ACHN (cell line): ENCODE measurements at places on chromosomes 11 and 22.

GRCh38 chr11:72789493-72790131, 4.2 kb downstream of the STARD10 start:
- DNase-seq: no peak

GRCh38 chr11:83158357-83158786, 1.4 kb downstream of the PCF11 start:
- peak; percentile 31 for DNase-seq

DNA sequence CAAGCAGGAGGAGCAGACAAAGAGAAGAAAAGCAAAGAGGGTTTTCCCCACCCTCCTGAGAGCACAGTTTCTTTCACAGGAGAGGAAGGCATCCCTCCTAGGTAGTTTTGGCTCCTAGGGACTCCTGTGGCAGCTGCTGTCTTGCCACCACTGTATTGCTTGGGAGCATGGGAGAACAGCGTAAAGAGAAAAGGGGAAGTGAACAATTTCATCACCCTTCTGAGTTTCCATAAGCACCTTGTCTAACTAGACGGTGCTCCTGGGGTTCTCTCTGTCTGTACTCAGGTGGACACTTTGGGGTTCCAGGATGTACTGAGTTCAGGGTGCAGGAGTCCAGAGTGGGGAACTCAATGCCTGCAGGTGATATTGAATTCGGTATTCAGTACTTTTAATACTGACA, 1430.5 kb downstream of the TBC1D22A start:
- DNase-seq: no peak

- no peak for DNase-seq
These were observed 73.2 kb downstream of the TRPC6 start for GRCh38 chr11:101510591-101510990.

DNA sequence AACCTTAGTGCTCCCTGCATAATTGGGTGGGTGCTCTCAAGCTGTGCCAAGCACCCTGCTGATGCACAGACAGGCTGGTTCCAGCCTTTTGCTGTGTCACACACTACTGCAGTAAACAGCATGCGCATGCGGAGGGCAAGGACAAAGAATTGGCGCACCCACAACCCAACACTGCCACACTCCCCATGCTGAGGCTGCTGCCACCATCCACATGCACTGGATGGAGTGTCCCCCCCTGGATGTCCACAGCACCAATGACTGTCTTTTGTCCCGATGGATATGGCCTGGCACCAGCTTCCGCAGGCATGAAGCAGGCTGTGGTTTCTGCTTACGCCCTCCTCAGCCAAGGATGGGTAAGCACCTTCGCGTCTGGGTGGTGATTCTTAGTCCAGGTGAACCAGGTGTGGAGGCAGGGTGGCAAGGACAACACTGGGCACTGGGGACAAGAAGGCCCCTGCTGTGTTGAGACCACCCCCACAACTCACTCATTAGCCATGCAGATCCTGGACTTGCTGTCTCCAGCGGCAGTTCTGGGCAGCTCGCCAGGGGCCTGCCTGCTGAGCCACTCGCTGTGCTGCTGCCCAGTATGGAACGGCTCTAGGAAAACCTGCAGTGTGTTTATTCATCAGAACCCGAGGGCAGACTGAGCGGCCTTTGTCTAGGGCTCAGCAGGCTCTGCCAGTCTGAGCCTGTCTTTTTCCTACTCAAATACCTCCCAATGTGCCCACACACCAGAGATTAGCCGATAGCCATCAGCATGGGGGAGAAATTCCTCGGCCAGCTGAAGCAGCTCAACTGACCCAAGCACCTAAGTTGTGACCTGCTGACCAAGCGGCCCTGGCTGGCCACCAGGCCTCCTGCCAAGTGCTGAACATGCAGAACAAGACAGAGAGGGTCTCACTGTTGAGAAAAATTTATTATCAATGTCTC, 8.2 kb upstream of the NAP1L4 start:
- no peak for DNase-seq

DNA sequence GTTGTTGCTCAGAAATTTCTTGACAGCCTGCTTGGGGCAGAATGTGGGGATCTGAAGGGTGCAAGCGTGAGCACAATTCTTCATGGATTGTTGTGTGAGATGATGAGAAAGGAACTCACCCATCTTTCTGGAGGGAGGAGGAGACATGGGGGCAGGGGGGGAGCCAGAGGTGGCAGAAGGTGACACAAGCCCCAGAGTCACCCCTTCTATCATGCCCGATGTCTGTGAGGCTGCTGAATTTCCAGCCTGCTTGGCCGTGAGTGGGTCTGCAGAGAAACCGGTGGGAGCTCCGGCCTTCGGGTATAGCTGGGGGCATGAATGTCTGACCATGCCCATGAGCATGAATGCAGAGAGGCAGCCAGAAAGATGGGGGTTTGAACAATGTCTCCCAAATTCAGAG, 870.7 kb downstream of the TBC1D22A start:
- no peak for DNase-seq

- peak; percentile 46 for DNase-seq
These were observed at the start of gene KLHL22 for GRCh38 chr22:20494978-20495860. KLHL22 (minus strand) TSS chr22:20495795; CDS start chr22:20489211, 6,584 bp downstream.

DNA sequence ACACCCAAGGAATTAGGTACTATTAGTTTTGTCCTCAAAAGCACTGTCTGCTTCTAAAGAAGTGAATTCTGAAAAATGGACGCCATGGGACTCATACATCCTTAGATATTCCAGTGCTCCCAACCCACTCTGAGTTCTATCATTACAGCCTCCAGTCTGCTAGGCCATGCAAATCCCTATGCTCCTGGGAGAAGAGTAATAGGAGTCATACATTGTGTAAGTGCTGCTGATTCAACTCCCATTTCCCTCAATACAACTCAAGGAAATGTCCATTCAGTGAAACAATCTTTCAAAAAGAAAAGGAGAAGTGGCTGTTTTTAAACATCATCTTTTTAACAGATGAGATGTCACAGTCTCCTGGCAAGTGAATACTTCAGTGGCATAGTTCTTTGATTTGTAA, 590.2 kb upstream of the LRRC4C start:
- DNase-seq: no peak

DNA sequence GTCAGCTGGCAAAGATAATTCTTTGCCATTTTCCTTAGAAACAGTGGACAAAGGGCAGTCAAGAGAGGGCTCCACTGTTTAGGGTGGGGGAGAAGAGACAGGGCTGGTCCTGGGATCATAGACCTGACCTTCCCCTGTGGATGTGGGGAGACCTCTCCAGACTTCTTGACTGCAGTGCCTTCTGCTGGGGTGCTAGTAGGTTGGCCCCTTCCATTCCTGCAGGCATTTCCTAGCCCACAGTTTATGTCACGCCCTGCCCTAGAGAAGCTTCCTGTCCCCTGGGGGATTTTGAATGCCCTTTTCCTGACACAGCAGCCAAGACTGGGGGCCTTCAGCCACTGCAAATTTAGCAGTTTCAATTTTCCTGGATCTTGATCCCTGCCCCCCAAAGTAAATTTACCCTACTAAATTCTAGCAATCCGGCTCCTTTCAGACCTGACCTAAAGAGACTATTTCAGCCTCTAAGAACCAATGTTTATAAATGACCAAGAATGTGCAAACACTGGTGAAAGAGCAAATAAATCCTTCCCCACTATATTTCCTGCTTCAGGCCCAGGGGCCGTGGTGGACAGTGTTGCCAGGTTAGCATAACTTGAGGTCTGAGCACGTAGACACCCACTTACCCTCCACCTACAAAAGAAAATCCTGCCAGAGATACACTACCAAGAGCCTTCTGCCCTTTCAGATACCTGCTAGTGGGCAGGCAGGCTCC, 58.4 kb downstream of the PPFIBP2 start:
- no peak for DNase-seq

DNA sequence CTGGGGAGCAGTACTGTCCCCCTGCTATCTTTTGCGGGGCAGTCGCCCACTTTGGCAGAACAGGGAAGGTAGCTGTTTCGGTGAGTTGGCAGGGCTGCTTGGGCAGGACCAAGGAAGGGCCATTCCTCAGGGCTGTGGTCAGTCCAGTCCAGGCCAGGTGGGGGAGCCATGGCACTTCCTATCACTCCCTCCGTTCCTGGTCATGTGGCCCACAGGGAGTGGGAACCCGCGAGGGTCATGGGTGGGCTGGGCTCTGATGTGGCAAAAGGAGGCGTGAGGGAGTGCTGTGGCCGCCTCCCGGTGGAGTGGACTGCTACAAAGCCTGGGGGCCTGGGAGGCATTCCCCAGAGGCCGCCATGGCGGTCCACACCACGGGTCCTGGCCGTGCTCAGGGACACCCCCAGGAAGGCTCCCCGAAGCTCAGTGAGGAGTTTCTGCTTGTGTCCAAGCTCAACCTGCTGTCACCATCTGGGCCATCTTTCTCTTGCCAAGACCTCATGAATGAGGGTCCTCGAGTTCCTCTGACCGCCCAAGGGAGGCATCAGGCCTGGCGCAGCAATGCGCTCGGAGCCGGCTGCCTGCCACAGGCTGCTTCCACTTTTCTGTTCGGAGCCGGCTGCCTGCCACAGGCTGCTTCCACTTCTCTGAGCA, 11.9 kb downstream of the CHID1 start:
- peak; percentile 37 for DNase-seq

- DNase-seq: no peak
These were observed 2.0 kb downstream of the FAM83F start for GRCh38 chr22:39996732-39997131.

DNA sequence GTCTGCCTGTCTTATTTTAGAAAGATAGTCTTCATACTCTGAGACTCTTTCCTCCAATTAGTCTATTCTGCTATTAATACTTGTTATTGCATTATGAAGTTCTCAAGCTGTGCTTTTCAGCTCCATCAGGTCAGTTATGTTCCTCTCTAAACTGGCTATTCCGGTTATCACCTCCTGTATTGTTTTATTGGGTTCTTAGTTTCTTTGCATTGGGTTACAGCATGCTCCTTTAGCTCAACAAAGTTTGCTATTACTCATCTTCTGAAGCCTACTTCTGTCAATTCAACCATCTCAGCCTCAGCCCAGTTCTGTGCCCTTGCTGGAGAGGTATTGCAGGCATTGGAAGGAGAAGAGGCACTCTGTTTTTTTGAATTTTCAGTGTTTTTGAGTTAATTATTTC, 21.0 kb upstream of the OR5AK2 start:
- no peak for DNase-seq

DNA sequence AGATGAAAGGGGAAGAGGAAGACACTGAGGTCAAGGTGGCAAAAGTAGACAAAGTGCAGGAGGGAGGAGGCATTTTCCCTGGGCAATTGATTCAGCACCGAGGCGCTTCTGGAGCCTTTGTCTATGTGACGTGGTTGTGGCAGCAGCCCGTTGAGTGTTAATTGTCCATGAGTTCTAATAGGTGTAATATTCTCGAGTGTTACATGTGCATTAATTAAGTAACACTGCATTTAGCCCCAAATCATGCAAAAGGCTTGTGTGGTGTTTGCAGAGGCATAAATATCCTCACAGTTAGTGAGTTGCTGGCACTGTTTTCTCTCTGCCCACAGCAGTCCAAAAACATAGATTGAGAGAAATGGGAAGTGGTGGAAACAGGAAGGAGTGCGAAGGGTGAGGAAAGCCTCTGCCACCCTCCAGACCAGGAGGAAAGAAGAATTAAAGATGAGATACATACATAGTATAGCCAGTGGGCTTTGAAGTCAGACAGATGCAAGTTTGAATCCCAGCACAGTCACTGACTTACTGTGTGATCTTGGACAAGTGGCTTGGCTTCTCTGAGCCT, 361.2 kb downstream of the MN1 start:
- no peak for DNase-seq

DNA sequence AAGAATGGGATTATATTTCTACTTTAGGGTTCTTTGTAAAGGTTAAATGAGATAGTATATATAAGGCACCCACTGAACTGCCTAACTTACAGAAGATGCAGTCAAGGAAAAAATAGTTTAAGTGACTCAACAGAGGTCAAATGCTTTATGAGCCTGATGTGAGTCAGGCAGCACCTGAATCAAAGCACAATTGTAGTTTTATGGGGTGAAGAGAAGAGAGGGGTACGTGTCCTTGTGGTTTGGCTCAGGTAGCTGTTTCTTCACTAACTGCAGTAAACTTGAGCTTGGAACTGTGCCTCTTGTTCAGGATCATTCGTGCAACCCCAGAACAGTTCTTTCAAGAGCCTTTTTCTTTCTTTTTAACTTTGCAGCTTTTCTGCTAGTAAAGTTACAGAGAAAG, 125.2 kb upstream of the SPON1 start:
- DNase-seq: peak; percentile 27

DNA sequence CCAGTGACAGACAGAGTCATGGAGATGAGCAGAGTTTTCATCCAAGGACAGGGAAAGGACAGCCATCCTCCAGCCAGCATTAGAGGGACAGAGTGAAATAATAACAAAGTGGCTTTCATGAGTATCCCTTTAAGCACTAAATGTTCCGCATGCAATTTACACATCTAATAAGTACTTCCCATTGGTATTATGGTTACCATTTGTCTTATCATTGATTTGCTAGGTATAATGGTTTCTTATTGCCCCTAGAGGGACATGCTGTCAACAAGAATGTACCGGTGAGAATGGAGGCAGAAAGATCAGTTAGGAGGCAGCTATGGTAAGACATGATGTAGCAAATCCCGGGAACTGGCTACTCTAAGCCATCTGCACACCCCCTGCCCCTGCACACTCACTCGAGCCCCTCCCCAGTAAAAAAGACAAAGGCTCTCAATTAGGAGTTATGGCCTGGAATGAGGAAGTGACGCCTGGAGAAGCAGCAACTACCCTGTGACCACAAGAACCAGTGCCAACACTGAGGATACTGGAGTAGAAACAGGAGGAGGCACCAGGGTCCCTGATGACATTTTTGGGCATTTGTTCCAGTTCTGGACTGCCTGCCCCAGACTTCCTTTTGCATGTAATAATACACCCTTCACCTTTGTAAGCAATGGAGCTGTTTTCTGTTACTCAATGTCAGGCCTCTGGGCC, 30.2 kb upstream of the HMGXB4 start:
- no peak for DNase-seq

- DNase-seq: peak; percentile 7
These were observed 46.8 kb downstream of the APIP start for GRCh38 chr11:34869425-34869824.

- DNase-seq: no peak
These were observed 5.1 kb downstream of the GDPD5 start for GRCh38 chr11:75520688-75521087.

DNA sequence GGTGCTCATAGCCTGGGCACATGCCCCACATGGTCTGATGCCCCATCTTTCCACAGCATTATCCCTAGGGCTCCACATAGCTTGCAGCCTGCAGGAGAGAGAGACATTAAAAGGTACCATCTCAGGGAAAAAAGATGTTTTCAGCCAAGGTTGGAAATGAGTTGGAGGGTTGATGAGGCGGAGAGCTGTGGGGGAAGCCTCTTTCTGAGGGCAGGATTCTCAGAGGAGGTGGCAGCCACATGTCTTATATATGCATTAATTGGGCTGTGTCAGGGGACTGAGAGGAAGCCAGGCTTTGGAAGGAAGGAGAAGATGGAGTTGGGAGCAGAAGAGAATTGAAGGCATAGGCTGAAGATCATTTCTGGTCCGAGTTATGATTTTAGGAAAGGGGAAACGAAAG, 57.8 kb downstream of the CEP164 start:
- DNase-seq: no peak

DNA sequence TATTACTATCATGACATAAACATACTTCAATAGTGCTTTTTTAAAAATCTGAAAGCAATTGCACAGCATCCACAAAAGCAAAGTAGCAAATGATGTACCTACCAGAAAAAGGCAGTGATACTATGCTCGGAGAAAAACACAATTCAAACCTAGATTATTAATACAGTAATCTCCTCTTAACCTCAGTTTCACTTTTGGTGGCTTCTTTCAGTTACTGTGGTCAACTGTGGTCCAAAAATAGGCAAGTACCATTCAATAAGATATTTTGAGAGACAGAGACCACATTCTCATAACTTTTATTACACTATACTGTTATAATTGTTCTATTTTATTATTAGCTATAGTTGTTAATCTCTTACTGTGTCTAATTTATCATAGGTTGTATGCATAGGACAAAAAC, 20.8 kb downstream of the KCNA4 start:
- DNase-seq: no peak

- no peak for DNase-seq
These were observed 191.4 kb downstream of the HIPK3 start for GRCh38 chr11:33448461-33449130.
